Stimulated activated CD8-positive, alpha-beta memory T cell treated with anti-CD3 and anti-CD28 coated beads, Interleukin-12 subunit alpha, Interleukin-12 subunit beta, amount 100 ng/mL, for 4 hours (primary cell): ENCODE measurements at places on chromosomes 13 and 19.

GRCh38 chr19:22545751-22546150 is 88.4 kb upstream of the ZNF492 start:
- DNase-seq = no peak

DNA sequence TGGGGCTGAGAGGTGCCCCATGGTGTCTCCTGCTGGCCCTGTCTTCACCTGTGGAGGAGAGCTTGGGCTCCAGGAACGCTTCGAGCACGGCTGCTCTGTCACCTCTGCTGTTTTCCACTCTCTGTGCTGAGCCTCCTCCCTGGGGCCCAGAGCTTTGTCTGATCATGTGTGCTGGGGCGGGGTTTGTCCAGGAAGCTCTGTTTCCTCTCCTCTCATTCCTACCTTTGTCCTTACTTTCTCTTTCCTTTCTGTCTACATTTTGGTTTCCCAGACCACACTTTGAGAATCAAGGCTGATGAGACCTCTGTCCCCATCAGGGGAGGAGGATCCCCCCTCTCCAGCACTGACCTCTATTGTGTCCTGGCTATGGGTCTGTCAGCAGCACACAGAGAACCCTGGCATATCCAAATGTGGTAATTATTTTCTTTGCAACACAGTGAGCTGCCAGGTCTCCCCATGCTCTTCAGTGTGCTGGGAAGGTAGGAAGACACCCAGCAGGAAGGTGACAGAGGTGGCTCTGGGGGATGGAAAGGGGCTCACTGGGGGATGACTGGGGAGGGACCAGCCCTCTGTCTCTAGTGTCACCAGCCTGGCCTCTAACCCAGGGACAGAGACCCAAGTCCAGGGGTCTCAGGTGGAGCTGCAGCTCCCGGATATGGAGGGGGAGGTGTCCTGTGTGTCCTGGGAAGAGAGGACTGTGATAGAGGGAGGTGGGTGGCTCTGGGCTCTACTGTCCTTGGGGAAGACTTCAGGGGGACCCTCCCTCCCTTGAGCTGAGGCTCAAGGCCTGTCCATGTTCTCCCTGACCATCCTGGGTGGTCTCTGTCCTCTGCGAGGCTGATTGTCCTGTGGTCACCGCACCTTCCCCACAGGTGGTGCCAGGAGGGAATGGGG is at the start of gene CEACAM1:
TSS of gene CEACAM1 (minus strand) at position 128 of the 894 bp plus-strand sequence. CDS start at position 21, 107 bp downstream.
- DNase-seq = no peak

DNA sequence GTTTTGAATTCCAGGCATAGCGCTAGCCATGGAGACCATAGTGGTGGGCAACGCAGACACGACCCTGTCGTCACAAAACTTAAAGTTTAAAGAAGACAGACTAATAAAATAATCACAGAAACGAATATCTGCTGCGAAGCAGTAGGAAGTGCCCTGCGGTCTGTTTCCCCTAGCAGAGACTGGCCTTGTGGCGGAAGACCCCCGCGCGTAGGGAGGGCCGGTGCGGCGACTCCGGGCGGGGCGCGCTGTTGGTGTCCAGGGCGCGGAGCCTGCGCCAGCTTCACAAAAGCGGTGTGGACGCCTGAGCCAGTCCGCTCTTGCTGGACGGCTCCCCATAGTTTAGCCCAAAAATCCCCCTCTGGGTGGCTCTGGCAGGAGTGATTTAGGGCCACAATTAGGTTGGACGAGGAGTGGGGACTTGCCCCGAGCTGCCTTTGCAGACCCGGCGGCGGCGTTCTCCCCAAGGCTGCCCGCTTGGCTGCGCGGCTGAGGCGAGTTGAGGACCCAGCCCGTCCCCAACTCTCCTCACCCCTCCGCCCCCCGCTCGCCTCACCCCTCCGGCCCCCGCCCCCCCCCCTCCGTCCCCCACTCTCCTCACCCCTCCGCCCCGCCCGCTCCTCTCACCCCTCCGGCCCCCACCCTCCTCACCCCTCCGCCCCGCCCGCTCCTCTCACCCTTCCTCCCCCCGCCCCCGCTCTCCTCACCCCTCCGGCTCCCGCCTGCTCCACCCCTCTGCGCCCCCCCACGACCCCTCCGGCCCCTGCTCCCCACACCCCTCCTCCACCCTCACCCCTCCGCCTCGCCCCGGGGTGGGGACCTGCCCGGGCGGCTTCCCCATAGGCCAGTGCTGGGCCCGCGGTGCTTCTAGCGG is 14.2 kb upstream of the LATS2 start:
- no peak for DNase-seq

DNA sequence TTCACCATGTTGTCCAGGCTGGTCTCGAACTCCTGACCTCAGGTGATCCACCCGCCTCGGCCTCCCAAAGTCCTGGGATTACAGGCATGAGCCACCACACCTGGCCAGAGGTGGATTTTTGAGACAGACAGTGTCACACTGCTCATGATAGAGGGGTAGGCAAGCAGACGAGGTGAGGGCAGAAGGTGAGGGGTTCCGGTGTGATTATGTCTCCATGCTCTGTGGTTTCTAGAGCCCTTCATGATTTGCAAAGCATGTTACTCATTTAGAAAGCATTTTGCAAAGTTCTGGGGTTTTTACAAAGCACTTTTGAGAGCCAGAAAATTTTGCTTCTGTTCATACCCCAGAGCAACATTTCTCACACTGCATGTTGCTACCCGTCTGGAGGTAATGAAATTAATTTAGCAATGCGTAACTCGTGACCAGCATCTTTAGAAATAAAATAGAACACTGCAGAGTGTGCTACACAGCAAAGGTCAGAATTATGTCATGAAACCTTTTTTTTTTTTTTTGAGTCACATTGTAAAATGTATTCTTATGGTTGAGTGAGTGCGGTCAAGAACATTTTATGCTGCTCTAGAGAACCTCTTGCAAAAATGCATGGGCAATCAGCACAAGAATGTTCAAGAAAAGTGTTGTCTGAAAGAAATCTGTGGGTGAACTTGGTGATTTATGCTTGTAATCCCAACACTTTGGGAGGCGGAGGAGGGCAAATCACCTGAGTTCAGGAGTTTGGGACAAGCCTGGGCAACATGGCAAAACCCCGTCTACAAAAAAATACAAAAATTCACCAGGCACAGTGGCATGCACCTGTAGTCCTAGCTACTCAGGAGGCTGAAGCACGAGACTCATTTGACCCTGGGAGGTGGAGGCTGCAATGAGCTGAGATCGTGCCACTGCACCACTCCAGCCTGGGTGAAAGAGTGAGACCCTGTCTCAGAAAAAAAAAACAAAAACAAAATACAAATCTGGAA is 58.0 kb downstream of the MAP4K1 start:
- no peak for DNase-seq

DNA sequence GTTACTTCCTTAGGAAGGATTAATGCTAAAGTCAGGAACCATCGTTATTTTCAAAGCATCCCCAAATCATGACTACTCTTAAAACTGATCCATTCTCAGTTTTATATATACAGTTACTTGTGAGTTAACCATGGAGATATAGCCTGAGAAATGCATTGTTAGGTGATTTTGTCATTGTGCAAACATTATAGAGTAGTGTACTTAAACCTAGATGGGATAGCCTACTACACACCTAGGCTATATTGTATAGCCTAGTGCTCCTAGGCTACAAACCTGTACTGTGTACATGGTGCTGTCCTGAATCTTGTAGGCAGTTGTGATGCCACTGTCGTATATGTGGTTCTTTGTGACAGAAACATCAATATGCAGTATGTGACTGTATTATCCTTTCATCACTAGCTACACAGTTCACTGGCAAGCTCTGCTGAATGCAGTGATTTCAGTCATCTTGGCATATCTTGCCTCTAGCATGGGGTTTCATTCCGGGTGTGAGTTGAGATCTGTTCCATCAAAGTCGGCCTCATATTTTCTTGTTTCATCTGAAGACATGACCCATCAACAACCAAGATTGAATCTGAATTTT is 45.3 kb downstream of the CDK8 start:
- no peak for DNase-seq

DNA sequence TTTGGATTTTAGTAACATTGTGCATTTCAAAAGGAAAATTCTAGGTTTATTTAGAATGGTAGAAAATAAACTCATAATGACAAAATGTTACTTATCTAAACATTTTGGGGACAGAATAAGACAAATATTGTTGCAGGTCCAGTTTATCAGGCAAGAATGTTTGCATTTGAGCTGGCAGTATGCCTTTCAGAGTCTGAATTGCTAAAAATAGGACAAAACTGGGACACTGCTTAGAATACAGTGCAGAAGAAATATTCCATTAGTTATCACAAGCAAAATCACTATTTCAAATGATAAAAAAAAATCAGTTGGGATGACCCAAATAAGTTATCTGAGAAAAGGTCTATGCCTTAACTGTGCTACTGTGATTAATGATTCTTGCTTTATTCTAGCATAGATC is 870.3 kb upstream of the MIR17HG start:
- no peak for DNase-seq

DNA sequence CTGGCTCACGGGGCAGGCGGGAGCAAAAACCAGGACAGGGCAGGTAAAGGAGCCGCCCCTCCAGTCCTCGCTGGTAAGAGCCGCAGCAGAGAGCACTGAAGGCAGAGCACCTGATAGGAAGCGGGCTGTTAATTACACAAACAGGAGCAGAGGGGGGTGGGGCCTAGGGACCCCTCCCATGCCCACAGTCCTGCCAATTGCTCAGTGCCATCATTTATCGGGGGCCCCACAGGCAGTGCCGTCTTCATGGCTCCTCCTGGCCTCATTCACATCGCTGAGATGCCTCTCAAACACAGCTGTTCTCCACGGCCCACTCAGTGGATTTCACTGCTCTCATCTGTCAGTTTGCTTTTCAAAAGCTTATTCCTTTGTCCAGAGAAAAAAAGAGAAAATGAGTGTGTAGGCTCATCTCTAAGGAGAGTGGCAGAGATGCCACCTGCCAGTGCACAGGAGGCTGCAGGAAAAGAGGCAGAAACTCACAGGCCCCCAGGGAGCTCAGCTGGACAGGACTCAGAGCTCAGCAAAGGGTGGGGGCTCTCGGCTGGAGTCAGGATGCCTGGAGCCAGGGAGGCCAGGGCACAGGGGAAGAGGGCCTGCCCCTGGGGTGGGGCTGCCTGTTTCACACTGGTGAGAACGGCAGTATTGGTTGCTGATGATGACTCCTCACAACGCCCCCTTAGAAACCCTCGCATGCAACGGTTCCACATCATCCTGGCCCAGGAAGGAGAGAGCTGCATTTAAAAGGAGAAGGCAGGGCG is 174.6 kb downstream of the COL4A1 start:
- DNase-seq = no peak
